ENCODE measurements at places on chromosomes 2 and 18. TPM values are rescaled to one million over a fixed set of nuclear protein-coding genes. Genes with fewer than 3 reads are reported as not detected.

GRCh38 chr2:176088048-176088936 is 4.2 kb upstream of the HOXD13 start:
- DNase-seq, result no peak

AQP12A gene
- total RNA-seq, result not detected

- no peak for DNase-seq
Observed at GRCh38 chr2:96769814-96770213, 9.1 kb downstream of the CNNM4 start.

DNA sequence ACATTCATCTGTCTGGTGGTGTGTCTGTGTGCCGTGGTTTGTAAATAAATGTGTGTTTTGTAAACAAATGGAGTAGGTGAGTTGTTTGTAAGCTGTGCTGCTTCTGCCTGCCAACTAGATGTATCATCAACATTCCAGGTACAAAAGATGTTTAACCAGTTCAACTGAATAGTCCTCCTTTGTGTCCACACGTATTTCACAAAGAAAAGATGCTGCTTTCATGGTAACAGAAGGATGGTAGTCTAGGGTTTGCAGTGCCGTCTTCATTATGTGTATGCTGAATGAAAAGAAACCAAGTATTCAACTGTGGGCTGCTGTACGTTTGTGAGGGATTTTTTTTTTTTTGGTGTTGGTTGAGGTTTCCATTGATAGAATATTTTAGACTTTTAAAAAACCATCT is 72.1 kb downstream of the CAMKMT start:
- no peak for DNase-seq

TEX44 gene
- total RNA-seq, result not detected

GRCh38 chr2:76478266-76479035 is 767.7 kb upstream of the GCFC2 start:
- DNase-seq, result no peak

All from thoracic aorta (tissue), 2 donors.